Activated B cell treated with CpG ODN at 0.5 μM for 24 hours (primary cell): ENCODE measurements at places on chromosomes 3 and 15. TPM values are rescaled to one million over a fixed set of nuclear protein-coding genes. Genes with fewer than 3 reads are reported as not detected.
A peak's percentile ranks its signal among the peaks of the same experiment; 100 is the strongest.

DNA sequence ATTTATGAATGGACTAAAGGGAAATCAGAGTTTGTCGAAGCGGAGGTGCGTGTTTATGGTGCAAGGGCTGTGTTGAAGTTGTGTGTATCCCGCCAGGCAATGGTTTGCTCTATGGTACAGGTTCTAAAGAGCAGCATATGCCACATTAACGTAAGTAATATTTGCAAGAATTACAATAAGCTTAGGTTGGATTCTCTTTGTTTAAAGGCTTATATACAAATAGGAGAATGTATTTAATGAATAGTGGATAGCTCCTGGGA is 800 bp downstream of the EPHA3 start:
- no peak for DNase-seq
- no peak overlapping the region for H3K27ac ChIP-seq
- H3K4me1 ChIP-seq = peaks cover 13% of the 10 kb centered on the region
- peak overlapping the region; percentile 82 for H3K4me3 ChIP-seq
- no peaks in the 10 kb centered on the region for H3K36me3 ChIP-seq
- H3K27me3 ChIP-seq = peaks cover 22% of the 10 kb centered on the region

DNA sequence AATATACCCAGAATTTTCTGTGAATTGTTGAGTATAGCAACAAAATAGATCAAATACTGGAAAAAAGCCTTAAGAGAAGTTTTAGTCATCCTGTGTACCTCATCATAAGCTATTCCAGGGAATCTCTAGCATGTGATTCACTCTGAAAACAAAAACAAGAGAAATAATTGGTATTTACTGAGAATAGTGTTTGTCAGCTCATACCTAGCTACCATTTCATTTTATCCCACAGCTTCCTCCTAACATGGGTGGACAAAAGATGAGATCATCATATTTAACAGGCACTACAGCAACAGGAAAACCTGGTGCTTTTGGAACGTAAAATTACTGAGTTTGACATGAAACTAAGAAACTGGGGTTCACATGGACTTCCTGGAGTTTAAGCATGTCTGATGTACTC is 753.5 kb upstream of the NECTIN3 start:
- H3K4me1 ChIP-seq = no peaks in the 10 kb centered on the region
- no peaks in the 10 kb centered on the region for H3K36me3 ChIP-seq
- no peaks in the 10 kb centered on the region for H3K27me3 ChIP-seq

The GLDN gene
- not detected in 2 replicates for total RNA-seq

- peak overlapping the region; percentile 71 for H3K4me3 ChIP-seq
- H3K27ac ChIP-seq = no peak overlapping the region
- H3K36me3 ChIP-seq = no peaks in the 10 kb centered on the region
- DNase-seq = peak; percentile 85
These were observed 15.3 kb upstream of the ADIPOQ start for GRCh38 chr3:186826976-186827857.

GRCh38 chr3:107543666-107544065 is 20.9 kb downstream of the BBX start:
- H3K4me3 ChIP-seq = no peak overlapping the region
- H3K27me3 ChIP-seq = no peaks in the 10 kb centered on the region
- no peak overlapping the region for H3K27ac ChIP-seq
- DNase-seq = no peak
- peaks cover 25% of the 10 kb centered on the region for H3K36me3 ChIP-seq

The GADL1 gene
- not detected in 2 replicates for total RNA-seq

- H3K36me3 ChIP-seq = no peaks in the 10 kb centered on the region
- H3K4me1 ChIP-seq = no peaks in the 10 kb centered on the region
- peaks cover 16% of the 10 kb centered on the region for H3K27me3 ChIP-seq
- no peak overlapping the region for H3K4me3 ChIP-seq
- no peak for DNase-seq
These were observed 71.8 kb downstream of the SYNPR start for GRCh38 chr3:63349583-63350573.
